Hematopoietic multipotent progenitor cell treated with erythropoietin and hydrocortisone succinate and interleukin-3 and kit ligand, for 4 days (in vitro differentiated cells): ENCODE measurements at places on chromosomes 1 and 21.

GRCh38 chr1:193310564-193310963, 124.2 kb upstream of the B3GALT2 start:
- DNase-seq, result no peak

- DNase-seq, result no peak
Measured at GRCh38 chr1:17460219-17460618, 20.7 kb upstream of the RCC2 start.

DNA sequence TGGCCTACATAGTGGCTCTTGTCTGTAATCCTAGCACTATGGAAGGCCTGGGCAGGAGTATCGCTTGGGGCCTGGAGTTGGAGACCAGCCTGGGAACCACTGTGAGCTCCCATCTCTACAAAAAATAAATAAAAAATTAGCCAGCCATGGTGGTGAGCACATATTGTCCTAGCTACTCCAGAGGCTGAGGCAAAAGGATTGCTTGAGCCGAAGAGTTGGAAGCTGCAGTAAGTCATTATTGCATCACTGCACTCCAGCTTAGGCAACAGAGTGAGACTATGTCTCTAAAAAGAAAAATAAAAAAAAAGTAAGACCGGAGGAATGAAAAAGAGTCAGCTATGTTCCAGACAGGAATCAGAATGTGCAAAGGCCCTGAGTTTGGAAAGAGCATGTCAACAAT, 115.3 kb downstream of the CYYR1 start:
- no peak for DNase-seq

- DNase-seq, result no peak
Measured at GRCh38 chr1:203526572-203526971, 32.6 kb downstream of the OPTC start.

DNA sequence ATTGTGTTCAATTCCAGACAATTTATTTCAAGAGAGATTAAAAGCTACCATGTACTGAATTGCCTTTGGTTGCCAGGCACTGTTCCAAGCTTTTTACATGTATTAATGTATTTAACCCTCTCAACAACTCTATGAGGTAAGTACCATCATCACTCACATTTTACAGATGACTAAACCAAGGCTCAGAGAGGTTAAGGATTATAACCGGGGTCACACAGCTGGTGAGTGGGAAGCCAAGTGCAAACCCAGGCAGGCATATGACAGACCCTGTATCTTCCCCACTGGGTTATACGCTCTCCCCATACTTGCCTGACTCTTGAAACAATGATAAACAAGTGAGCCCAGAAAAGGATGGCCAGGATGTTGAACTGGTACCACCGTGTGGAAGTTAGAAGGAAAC, 16.5 kb downstream of the PLEKHA6 start:
- no peak for DNase-seq

DNA sequence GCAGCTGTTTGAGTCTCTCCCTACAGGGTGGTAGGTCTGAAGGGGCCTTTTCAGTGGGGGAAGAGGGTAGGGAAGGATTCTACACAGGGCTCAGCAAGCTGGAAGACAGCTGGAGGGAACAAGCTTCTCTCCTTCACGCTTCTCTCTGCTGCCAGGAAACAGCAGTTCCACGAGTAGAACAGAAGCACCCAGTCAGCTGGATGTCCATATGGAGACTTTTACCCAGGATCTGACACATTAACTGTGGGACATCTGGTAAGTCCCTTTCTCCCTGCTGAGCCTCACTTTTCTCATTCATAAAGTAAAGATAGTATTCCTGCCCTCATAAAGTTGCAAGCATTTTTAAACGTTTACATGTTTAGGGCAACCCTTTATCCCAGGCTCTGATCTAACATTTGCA, 280.3 kb downstream of the OMA1 start:
- no peak for DNase-seq

GRCh38 chr1:42198251-42198650, 33.7 kb upstream of the GUCA2A start:
- DNase-seq, result no peak

DNA sequence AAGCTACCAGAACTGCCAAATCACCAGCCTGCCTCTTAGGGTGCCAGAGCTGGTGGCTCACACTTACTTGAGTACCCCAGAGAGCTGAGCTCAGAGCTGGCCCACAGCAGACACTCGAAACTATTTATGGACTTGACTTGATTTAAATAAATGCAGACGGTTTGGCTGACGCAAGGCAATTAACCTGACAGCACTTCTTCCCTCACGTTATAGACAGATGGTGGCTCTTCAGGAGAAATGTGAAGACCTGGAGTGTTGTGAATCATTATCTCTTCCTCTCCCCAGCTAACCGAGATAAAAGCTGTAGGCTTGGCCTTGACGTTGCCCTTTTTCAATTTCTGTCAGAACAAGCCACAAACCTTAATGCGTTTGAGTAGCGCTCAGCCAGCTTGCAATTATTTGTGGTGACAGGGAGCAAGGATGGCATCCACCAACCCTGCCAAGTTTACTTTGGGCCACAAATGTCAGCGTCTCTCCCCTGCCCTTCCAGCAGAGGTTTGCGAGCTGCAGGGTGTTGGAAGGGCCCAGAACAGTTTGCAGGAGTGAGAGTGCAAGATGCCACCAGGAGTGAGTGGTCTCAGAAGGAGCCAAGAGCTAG, 34.0 kb upstream of the BCAR3 start:
- peak; percentile 59 for DNase-seq

- DNase-seq, result no peak
Measured at GRCh38 chr1:9429342-9429711, 109.9 kb upstream of the SLC25A33 start.

GRCh38 chr1:222081859-222082258, 340.0 kb upstream of the DUSP10 start:
- no peak for DNase-seq

- DNase-seq, result peak; percentile 42
Measured at GRCh38 chr1:172515436-172515835, 17.5 kb upstream of the SUCO start.

DNA sequence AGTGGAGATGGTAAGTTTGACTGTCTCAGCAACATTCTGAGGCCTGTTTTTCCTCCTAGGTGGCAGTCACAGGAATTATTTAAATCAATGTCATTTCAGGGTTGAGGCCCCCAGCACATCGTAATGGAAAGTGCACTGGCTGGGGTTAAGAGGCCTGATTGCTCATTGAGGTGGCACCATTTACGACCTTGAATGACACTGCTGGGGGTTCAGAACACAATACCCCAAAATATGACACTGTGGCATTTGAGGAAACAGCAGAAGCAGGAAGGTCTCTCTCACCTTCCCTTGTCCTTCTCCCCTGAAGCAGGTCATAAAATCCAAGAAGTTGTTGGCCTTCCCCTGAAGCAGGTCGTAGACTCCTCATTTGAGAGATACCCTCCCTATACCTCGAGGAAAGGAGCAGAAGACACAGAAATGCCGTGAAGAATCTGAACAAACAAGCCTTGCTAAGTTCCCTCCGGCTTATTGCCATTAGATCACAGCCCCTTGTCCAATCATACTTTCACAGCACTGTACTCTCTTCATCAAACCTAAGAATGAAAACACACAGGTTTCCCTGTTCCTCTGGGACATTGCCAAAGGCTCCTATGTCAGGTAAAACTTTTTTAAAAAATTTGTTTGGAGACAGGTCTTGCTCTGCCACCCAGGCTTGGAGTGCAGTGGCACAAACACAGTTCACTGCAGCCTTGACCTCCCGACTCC, 71.3 kb downstream of the S1PR1 start:
- DNase-seq, result no peak

DNA sequence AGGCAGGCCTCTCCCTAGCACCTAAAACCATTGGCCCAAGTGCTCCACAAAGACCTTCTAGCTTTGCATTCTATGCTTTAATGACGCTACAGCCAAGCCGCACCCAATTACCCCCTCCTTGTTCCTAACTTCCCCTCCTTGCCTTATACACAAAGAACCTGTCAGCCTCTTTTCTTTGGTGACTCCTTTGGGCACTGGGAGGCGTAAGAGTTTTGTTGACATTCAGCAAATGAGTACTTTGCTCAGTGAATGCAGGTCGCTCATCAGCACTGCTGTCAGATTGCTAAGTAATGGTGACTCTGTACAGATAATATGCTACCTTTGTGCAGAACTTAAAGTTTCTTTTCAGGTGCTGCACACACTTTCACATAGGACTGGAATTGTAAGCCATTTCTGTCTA, 187.6 kb upstream of the FAM78B start:
- no peak for DNase-seq

DNA sequence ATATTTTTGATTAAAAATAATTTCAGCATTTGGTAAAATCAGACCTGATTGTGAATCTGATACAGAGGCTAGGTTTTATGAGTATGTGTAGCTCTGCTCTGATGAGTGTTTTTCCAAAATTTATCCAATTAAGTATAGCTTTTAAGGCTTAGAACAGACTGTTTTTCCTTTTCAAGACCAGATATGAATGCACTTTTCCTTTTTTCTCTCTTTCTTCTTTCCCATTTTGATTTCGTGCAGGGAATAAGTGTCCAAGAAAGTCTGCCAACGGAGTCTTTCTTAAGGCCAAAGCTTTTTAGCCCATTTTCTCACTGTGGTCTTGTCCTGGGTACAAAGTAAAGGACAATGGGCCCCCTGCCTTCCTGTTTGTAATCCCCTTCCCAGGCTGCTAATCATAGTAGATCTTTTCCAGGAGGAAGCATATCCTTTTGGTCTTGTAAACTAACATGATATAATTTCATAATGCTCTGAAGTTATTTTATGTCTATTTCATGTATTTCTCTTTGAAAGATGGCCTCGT, 2.9 kb downstream of the KIF1B start:
- DNase-seq, result no peak

- DNase-seq, result no peak
Measured at GRCh38 chr1:59089922-59090457, 206.9 kb upstream of the FGGY start.

DNA sequence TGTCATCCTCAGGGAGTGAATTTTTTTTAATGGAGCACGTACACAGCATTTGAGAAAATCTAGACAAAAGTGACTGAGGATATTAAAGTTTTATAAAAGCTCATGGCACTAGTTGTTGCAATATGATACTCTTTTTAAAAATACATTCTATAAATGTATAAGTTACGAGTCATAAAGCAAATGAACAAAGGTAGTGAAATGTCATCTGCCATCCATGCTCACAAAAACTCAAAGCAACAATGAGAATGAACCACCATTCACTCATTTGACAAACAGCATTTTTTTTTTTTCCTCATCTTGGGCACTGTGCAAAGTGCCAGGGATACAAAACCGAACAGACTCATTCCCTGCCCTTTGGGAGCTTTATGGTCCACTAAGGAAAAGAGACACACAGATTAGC, 38.7 kb downstream of the GPR137B start:
- DNase-seq, result no peak

- DNase-seq, result no peak
Measured at GRCh38 chr21:38134084-38134873, 122.5 kb upstream of the KCNJ15 start.

DNA sequence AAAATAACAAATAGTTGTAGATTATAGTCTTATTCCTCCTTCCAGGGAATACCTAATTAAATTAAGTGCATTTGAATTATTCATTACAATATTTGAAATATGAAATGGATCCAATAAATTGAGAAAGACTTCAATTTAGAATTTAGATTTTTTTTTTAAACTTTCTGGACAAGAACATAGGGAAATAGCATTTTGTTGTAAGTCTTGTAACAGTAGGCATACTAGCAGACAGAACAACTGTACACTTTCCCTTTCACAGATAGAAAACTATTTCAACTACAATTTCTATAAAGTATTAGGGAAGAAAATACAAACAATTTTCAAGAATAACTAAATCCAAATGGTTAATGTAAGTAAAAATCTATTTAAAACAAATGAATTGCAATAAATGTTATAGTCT, 577.5 kb downstream of the USP25 start:
- no peak for DNase-seq

DNA sequence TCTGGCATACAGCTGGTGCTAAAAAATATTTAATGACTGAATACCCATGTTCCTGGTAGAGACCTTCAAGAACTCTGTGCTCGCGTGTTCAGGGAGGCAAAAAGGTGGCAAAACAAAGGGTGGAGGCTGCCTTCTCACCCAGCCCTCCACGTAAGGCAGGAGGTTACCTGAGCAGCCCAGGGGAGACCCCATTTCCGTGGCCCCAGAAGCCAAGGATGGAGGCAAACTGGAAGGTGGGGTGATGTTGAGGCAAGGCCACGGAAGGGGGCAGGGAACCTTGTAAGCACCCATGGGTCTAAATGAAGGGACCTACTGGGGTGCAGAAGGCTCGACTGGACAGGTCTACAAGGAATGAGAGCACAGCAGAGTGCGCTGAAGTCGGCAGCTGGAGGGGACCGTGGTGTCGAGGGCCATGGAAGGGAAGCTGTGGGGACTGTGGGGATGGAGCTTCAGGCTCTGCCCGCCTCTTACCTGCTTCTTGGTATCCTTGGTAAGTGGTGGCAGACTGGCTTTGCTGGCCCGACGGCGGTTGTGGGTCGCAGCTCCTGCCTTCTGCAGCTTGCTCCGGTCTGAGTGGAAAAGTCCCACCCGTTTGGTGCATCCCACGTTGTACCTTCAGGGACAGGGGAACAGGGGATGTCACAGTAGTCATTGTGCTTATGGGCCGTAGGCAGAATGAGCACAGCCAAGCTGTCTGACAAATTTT, 8.9 kb upstream of the A3GALT2 start:
- DNase-seq, result no peak

GRCh38 chr1:176884286-176884685, 280.2 kb downstream of the ASTN1 start:
- no peak for DNase-seq

- no peak for DNase-seq
Measured at GRCh38 chr1:228207851-228208821, at the start of gene OBSCN. OBSCN (plus strand) TSS chr1:228208044; CDS start chr1:228211784, 3,740 bp downstream.

- peak; percentile 79 for DNase-seq
Measured at GRCh38 chr1:28132171-28133167, 44.0 kb downstream of the PTAFR start.

DNA sequence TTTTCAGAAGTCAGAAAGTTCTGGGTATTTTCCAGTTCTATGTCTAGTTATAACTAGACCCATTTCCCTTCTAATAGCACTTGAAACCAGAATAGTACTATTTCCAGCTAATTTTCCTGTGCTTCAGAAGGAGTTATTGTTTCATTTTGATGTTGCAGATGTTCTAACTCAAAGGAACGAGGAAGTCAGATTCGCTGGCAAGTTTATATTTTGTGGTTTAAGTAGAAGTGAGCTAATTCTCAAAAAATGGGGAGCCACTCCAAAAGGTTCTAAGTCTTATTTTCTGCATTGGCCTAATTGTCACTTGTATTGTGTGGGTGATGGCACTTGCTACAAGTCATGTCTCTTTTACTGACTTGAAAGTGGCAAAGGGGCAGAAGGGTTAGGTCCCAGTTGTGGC, 18.1 kb downstream of the CCDC185 start:
- no peak for DNase-seq
